ENCODE measurements at places on chromosomes 7 and 10. TPM values are rescaled to one million over a fixed set of nuclear protein-coding genes. Genes with fewer than 3 reads are reported as not detected.

Gene FBXO24
- total RNA-seq: not detected

Gene CRHR2
- 0.52 TPM for total RNA-seq

Gene DUSP5
- total RNA-seq: not detected

Gene BRAT1
- 20.2 TPM for total RNA-seq

Gene TRPV6
- not detected for total RNA-seq

Gene PRSS37
- not detected for total RNA-seq

Gene UCN3
- total RNA-seq: not detected

Gene FAM20C
- 20.6 TPM for total RNA-seq

DNA sequence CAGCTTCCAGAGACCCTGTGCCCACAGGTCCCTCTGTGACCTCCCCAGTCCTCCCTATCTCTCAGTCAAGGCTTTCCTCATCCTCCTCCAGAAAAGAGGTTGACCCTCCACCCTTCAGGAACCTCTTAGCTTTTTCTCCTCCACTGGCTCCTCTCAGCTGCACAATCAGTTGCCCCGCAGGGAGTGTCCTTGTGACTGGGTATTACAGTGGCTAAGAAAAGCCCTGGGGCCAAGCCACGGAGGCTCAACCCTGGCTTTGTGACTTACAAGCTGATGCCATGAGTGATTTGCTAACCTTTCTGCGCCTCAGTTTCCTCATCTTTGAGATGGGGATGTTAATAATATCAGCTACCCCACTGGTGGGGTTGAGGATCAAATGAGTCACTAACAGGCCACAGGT, 66.4 kb upstream of the ZMIZ1 start:
- DNase-seq: peak; percentile 50

GRCh38 chr10:52335665-52336064, 21.6 kb downstream of the DKK1 start:
- no peak for DNase-seq

GRCh38 chr7:51158742-51159445, 157.7 kb downstream of the COBL start:
- DNase-seq: no peak

GRCh38 chr7:148722340-148723165, 23.9 kb downstream of the CUL1 start:
- no peak for DNase-seq

GRCh38 chr10:124384172-124384571, 34.6 kb downstream of the OAT start:
- DNase-seq: no peak

- no peak for DNase-seq
Observed at GRCh38 chr10:131891196-131891928, 9.4 kb upstream of the PPP2R2D start.

- no peak for DNase-seq
Observed at GRCh38 chr10:69919250-69919649, 117.5 kb downstream of the COL13A1 start.

DNA sequence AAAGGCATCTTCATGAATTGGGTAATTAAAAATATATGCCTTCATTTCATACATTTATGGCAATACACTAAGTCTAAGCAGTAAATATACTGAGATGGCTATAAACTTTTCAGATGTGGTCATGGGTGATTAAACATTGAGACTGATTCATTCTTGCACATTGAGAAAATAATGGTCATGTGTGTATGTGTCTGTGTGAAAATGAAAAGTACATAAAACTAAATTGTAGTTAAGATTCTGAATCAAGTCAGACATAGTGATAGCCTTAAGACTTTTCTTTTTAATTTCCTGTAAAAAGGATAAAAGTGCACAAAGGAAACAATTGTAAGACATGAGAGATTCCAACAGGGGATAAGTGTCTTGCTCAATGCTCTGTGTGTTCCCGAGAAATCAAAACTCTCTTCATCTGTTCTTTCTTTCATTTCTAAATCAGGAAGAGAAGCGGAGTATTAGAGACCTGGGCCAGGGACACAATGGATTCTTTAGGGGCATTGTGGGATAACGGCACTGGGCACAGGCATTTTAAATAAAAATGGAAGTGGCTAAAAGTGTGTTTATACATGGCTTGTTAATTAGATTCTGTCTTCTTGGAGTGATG, 69.8 kb upstream of the AGR3 start:
- DNase-seq: no peak

GRCh38 chr10:132058111-132058745, 7.5 kb upstream of the JAKMIP3 start:
- no peak for DNase-seq

- no peak for DNase-seq
Observed at GRCh38 chr7:148972375-148972774, 55.9 kb downstream of the PDIA4 start.

DNA sequence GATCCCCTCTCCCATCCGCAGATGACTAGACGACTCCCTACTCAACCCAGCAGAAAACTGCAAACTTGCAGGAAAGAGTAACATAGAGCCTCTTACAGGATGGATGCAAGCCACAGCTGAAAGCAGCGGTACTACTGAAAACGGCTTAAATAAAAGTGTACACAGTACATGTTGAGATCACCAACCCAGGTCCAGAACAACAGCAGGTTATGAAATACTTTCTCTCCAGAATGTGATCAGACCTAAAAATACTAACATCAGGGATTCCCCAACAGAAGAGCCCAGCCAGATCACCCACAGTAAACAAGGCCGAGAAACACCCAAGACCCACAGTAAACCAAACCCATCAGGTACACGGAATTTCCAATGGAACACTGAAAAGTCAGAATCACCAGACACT, 13.2 kb downstream of the ATE1 start:
- DNase-seq: no peak

- no peak for DNase-seq
Observed at GRCh38 chr10:123500110-123500509, 166.0 kb upstream of the GPR26 start.

- DNase-seq: peak; percentile 3
Observed at GRCh38 chr7:157440346-157441022, 103.7 kb downstream of the DNAJB6 start.

DNA sequence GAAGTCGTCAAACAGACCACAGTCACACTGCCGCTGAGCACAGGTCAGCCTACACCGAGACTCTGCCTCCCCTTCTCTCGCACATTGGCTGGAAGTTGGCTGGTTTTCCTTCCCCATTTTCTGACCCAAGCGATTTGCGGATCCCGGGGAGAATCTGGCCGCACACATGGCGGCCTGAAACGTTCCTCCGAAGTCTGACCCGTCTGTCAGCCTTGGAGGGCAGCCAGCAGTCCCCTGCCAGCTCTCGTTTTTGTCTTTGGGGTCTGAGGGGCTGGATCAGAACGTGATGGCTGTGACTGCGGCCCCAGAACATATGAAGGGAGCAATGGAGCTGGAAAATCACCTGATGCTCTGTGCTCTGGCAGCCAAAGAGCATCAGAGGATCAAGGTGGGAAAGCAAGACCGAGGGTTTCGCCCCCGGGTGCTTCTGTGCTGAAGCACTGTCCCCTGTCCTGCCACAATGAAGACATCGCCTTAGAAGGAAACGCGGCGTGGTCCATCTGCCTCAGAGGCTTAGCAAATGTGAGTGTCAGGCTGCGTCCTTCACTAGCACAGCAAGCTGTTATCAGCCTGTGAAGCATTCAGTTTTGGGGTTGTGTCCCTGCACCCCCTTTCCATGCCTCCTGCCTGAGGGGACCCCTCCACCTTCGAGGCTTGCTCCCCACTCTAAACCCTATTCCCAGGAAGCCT, 119.3 kb upstream of the SHH start:
- no peak for DNase-seq

GRCh38 chr10:131193923-131194322, 117.6 kb downstream of the TCERG1L start:
- no peak for DNase-seq

DNA sequence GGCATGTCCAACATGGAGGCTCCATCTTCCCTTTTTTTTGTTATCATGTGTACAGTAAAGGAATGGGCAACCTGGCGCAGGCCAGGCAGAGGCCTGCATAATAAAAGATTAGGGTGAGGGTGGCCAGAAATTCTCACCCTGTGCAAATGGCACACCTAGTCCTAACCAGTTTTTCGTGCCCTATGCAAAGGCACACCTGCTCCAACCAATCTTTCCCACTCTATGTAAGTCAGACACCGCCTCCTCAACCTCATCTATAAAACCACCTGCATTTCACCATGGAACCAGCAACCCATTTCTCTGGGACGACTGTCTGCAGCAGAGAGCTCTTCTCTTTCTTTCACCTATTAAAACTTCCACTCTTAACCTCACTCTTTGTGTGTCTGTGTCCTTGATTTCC, 16.1 kb downstream of the TBATA start:
- no peak for DNase-seq

GRCh38 chr7:22460363-22460988, 39.5 kb downstream of the STEAP1B start:
- DNase-seq: no peak

DNA sequence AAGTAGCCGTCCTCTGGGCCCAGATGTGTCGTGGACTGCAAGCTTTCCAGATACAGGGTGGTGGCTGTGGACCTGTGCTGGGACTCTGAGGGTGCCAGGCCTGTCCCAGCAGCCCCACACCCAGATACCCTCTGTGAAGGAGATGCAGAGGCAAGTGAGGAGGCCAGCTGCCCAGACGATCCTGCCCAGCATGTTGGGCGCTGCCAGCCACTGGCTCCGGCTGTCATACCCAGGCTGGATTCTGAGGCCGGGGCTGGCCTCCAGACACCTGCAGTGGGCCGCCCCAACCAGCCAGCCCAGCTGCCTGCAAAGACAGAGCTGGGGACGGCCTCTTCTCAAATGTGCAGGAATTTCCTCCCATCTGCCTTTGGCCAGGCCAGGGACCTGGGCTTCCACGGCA, 39.1 kb upstream of the EBF3 start:
- no peak for DNase-seq

DNA sequence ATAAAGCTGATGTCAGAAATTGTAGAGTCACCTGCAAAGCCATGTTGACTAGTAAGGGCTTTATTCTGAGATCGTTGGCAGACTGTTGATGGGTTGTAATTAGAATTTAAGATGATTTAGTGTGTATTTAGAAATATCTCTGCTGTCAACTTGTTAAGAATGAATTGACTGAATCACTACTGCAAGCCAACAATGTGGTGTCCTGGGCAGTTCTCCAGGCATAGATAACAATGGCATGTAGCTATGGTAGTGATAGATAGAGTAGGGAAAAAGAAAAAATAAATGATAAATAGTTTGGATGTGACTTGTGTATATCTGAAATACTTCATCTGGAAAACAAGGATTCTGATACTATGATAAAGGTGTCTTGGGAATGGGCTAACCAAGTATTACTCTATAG, 640.2 kb downstream of the ARL4A start:
- no peak for DNase-seq

All from gastrocnemius medialis (tissue), 4 donors.